Immature natural killer cell (primary cell): ENCODE measurements at places on chromosomes 3 and 15.

- no peak for DNase-seq
Measured at GRCh38 chr15:99738021-99738847, 5.0 kb upstream of the LYSMD4 start.

GRCh38 chr3:147359177-147360050 is 46.9 kb downstream of the ZIC4 start:
- DNase-seq, result no peak

- DNase-seq, result no peak
Measured at GRCh38 chr15:31082771-31083369, 18.7 kb downstream of the TRPM1 start.

DNA sequence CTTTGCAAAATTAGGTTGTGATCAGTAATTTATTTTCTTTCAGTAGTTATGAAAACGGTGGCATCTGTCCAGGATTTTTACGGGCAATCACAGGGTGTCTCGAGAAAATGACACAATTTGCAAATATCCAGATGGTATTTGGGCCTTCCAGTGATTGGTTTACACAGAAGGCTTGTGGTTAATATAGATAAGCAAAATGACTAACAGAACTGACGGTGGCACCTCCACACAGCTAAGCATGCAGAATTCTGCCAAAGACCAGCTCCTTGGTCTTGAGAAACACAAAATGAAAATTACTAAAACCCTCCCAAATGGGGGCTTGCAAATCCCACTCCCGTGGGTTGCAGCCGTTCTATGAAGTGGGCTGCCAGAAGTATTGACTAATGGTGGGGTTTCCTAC is 5.5 kb downstream of the ARHGEF3 start:
- no peak for DNase-seq

DNA sequence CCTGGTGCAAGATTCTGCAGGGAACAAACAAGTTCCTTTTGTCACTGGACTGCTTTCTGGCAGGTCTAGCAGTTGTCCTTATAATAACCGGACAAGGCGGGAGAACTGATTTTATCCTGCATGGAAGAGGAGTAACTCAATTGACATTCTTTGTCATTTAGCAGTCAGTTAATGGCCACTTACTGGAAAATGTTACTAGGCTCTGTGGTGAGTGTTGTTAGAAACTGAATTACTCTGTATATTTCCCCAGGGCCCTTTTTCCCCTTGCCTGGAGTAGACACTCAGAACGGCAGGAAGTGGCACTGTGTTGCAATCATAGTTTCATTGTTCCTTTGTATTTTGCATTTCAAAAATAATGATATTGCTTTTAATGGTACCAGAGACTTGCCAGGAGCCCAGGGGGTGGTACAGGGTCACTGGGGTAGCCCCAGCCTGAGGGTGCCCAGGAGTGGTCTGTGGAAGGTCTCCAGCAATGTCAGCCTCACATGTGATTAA is 318.6 kb upstream of the LRRFIP2 start:
- no peak for DNase-seq

- DNase-seq, result no peak
Measured at GRCh38 chr15:70274908-70275307, 177.2 kb upstream of the TLE3 start.

- DNase-seq, result no peak
Measured at GRCh38 chr3:151859233-151859673, 14.2 kb upstream of the SUCNR1 start.

GRCh38 chr3:105365391-105366325 is 1.1 kb upstream of the ALCAM start:
- DNase-seq, result no peak

DNA sequence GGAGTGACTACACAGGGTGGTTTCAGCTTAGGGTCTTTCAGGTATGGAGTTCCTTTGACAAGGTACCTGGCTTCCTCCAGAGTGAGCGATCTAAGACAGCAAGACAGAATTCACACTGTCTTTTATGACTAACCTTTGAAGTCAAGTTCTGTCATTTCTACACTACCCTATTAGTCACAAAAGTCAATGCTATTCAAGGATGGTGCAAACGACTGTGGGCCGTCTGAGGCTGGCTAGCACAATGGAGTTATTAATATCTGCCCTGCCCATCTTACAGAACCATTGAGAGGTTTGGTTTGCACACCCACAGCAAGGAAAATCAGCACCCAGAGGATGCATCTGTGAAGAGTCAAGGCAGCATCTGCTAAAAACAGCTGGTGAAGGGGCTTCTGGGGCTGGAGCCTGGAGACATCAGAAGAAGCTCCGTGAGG is 62.9 kb upstream of the XCR1 start:
- no peak for DNase-seq
